Activated naive CD4-positive, alpha-beta T cell treated with anti-CD3 and anti-CD28 coated beads for 36 hours (primary cell): ENCODE measurements at places on chromosomes 7 and 10.

- DNase-seq, result no peak
Measured at GRCh38 chr10:22552888-22553378, 161.4 kb downstream of the PIP4K2A start.

DNA sequence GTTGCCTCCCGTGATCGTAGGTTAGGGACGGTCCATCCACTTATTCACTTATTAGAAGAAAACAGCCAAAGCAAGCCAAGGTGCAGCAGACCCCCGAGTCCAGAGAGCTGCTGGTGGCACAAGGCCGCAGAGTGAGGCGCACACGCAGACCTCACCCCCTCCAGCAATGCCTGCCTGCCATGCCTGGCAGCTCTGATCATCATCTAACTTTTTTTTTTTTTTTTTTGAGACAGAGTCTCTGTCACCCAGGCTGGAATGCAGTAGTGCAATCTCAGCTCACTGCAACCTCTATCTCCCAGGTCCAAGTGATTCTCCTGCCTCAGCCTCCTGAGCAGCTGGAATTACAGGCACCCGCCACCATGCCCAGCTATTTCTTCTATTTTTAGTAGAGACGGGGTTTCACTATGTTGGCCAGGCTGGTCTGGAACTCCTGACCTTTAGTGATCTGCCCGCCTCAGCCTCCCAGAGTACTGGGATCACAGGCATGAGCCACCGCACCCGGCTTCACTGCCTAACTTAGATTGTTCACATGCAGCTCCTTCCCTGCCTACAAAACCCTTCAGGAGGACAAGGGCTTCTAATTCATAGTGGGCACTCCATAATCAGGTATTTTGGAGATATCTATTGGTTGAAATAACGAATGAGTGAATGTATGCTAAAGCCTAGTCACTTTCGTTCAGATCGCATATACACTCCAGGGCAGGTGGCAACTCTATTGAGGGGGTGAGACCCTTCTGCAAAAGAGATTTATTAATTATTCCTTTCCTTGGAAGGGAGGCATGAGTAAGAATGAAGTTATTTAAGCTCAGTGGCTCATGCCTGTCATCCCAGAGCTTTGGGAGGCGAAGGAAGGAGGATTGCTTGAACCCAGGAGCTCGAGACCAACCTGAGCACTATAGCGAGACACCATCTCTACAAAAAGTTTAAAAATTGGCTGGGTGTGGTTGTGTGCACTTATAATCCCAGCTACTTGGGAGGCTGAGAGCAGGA is 15.9 kb downstream of the TRIM56 start:
- no peak for DNase-seq

DNA sequence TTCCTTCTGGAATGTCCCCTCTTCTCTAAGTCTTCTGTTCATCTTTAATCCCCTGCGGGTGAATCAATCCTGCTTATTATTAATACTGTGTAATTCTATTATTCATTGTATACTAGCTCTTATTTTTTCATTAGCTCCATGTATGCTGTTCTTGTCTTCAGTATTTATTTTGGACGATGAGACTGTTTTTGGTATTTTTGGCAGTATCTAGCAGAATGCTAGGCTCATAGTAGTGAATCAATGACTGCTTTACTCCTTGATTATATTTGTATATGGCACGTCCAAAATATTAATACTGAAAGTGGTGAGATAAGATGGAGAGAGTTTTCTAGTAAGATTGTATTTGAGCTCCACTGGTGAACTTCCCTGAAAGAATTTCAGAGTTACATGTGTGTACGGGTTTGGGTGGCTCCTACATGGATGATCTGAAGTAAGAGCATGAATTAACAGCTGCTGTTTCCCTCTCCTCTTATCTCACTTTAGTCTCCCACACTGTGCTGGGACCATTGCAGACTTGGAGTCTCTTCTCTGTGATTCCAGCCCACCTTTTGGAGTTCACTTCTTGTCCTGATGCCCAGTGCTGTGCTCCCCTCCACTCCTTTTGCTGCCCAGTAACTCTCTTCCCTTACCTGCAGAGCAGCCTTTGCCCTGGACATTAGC is 226.0 kb downstream of the CDK14 start:
- no peak for DNase-seq

GRCh38 chr10:122499012-122499411 is 37.7 kb downstream of the HTRA1 start:
- no peak for DNase-seq
